ENCODE measurements at places on chromosomes 6 and 20. TPM values are rescaled to one million over a fixed set of nuclear protein-coding genes. Genes with fewer than 3 reads are reported as not detected.

GRCh38 chr6:39387785-39388184, 65.3 kb upstream of the KCNK16 start:
- H3K36me3 ChIP-seq = no peaks in the 10 kb centered on the region
- H3K4me3 ChIP-seq = no peak overlapping the region
- no peaks in the 10 kb centered on the region for H3K4me1 ChIP-seq
- H3K27ac ChIP-seq = no peak overlapping the region
- no peaks in the 10 kb centered on the region for H3K27me3 ChIP-seq

- DNase-seq = no peak
- H3K27me3 ChIP-seq = no peaks in the 10 kb centered on the region
These were observed 2.6 kb downstream of the ZNFX1 start for GRCh38 chr20:49275216-49275615.

- H3K4me1 ChIP-seq = no peaks in the 10 kb centered on the region
- H3K27me3 ChIP-seq = no peaks in the 10 kb centered on the region
- no peak overlapping the region for H3K4me3 ChIP-seq
- no peaks in the 10 kb centered on the region for H3K36me3 ChIP-seq
- H3K27ac ChIP-seq = no peak overlapping the region
- no peak for DNase-seq
These were observed 14.9 kb upstream of the PPARD start for GRCh38 chr6:35327349-35328027.

Gene WFDC10B
- not detected for total RNA-seq

Gene SYNDIG1
- total RNA-seq = not detected

Gene COL9A3
- total RNA-seq = not detected

Gene SUPT3H
- total RNA-seq = 2.1 TPM

All from psoas muscle (tissue), 8 donors.